Stimulated activated naive CD8-positive, alpha-beta T cell treated with anti-CD3 and anti-CD28 coated beads, Interleukin-15, Interleukin-2, amounts not matched to agents 100 U/mL and 50 U/mL, for 24 hours (primary cell): ENCODE measurements at places on chromosomes 11 and 22.

DNA sequence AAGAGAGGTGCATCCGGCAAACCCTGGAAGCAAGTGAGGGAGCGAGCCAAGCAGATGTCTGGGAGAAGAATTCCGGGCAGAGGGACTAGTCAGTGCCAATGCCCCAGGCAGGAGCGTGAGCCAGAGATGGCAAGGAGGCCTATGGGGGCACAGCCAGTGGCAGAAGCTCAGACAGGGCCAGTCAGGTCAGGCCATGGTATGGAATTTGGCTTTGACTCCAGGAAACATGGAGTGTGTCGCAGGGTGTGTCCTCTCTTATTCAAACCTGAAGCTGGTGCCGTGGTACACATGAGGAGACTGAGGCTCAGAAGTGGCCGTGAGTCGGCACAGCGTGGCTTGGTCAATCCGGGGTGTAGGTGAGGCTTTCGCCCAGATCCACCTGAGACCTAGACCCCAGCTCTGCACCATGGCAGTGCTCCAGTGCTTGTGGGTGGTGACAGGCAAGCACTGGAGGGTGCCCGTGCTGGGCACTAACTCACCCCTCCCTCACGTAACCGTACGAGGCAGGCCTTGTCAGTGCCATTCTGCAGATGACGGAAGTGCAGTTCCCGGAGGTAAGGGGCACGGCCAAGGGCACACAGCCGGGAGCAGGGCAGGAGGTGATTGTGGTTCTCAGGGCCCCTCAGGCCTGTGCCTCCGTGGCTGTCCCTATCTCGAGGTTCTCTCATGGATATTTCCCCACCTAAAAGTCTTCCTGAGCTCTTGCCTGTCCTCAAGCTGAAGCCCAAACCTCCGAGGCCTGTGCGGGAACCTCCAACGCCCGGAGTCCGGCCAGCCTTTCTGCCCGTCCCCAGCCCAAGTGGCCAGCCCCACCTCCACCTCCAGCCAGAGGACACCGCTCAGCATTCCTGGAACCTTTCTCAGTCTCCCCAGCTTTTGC, 10.6 kb upstream of the SPI1 start:
- DNase-seq, result no peak

GRCh38 chr11:119694334-119694733, 34.7 kb downstream of the NECTIN1 start:
- no peak for DNase-seq

- no peak for DNase-seq
Measured at GRCh38 chr22:27517361-27518155, 284.0 kb downstream of the MN1 start.

DNA sequence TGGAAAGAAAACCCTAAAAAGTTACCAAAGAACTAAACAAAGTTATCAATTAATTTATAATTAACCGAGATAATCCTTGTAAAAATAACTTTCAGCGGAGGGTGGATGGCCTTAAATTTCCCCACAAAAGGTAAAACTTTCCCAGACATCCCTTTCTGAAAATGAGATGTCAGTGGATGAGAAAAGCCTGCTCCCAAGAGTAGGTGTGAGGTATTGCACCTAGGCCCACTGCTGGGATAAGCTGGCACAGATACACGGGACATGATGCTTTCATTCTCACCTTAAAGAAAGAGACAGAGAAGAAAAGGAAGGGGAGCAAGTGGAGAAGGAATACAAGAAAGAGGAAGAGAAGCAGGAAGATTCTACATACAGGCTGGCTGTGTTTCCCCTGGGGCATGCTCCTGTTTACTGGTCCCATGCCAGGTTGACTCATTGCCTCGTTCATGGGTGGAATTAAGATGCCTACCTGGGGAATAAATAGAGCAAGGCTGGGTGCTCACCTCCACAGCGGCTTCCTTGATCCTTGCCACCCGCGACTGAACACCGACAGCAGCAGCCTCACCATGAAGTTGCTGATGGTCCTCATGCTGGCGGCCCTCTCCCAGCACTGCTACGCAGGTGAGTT, at the start of gene SCGB2A2:
TSS of gene SCGB2A2 (plus strand) at position 505 of the 625 bp plus-strand sequence. CDS start at position 564, 59 bp downstream.
- no peak for DNase-seq

DNA sequence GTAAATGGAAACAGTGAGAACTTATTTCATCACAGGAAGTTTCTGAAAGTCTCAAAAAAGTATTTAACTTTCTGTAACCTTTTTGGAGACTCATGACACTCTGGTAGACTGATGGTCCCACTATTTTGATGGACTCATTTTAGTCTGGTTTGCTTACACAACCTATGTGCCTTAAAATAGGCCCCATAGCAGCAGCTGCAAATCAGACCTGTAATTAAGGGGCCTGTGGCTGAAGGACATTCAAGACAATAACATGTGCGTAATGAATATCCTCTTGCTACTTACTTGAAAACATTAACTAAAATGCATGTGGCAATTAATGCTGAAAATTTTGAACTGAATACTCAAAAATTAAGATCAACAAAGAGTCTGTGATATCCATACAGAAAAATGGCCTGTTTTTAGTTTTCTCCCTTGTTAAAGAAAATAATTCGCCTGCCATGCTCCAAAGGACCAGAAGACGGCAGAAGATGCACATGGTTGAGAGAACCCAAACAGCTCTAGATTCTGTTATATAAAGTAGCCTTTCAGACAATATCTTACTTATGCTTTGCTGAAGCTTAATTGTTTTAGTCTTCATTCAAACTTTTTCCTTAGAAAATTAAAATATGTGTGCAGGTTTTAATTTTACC, 568.5 kb downstream of the KCNA4 start:
- DNase-seq, result no peak

DNA sequence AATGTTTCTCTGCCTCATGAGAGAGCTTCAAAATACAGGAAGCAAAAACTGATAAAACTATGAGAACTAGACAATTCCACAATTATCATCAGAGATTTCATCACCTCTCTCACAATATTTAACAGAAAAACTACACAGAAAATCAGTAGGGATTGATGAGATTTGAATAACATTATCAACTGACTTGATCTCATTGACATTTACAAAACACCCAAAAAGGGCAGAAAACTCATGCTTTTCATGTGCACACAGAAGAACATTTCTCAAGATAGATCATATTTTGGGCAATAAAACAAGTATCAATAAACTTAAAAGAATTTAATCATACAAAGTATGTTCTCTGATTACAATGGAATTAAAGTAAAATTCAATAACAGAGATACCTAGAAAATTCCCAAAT, 35.6 kb downstream of the BTBD10 start:
- no peak for DNase-seq

DNA sequence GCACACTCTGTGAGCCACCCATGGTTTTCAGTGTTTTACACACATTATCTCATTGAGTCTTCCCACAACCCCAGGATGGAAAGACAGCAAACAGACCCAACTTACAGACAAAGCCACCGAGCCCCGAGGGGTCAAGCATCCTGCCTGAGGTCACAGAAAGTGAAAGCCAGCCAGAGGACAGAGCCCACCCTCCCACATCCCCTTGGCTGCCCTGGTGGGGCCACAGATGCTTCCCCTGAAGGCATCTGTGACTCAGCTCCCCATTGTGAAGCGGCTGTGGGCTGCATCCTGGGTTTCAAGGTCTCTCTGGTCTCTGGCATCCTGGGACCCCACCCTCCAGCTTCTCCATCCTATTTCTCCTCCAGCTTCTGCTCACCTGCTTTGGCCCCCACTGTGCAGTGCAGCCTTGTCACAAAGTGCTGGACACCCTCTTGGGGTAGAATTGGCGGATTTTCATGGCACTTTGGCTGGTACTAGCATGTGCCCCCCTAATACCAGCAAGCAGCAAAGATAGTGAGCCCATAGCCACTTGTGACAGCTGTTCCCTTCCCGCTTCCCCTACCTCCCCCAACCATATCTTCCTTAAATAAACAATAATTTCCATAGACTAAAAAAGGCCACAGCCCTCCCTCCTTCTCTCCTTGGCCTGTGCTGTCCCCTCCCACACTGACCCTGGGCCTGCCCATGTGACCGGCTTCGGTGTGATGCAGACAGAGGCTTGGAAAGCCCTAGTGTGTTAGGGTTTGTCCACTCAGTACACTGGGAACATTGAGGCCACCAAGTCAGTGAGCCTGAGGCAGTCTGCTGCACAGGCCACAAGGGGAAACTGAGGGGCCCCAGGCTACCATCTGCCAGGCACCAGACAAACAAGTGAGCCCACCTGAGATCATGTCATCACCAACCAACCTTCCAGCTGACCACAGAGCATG, 53.9 kb upstream of the SHISAL1 start:
- no peak for DNase-seq

DNA sequence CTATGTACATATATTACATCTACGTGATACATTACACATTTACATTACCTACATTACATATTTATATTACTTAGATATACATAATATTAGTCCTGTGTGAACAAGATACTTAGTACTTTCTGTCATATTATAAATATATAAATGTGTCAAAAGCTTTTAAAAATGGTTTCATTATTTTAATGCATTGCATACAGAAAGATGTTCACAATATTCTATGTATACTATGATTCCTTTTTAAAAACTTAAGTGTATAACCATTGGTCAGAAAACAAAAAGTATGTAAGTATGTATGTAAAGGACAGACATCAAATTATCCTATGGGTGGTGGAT, 647 bp upstream of the ZW10 start:
- no peak for DNase-seq

DNA sequence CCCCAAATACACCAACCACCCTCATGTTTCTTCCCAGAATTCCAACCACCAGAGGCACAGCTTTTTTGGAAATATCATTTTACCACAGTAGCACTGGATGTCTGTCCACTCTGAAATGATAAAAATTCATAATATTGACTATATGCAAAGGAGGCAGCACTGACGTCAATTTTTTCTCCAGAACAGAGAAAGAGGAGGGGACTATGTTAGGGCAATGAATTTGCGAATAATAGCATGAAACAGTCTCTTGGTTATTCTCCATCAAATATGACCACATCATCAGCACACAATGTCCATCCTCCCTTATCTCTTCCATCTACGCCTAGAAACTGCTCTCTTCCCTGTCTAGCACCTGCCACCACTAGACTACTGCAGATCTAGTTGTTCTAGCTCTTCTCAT, 21.3 kb downstream of the TRIM34 start:
- DNase-seq, result no peak

- no peak for DNase-seq
Measured at GRCh38 chr11:2584812-2585565, 114.8 kb downstream of the KCNQ1OT1 start.

DNA sequence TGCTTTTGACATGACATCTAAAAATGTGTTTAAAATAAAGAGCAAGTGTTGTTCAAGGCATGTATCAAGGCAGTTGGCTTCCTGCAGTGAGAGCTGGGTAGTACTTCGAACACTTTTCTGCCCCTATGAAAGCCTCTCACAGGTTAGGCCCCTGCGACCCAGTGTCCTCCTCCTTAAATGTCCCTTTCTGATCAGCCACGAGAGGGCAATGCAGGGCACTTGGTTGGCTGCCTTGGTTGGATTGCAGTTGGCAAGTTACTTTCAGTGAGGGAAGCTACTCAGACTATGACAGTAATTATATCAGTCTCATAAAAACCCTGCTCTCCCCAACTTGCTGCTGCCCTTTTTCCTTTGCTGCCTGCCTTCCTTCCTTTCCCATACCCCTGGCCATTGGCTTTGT, 743.8 kb downstream of the NTM start:
- DNase-seq, result no peak

- no peak for DNase-seq
Measured at GRCh38 chr11:25927411-25927953, 404.4 kb upstream of the ANO3 start.

GRCh38 chr22:43128928-43129424, 14.2 kb downstream of the MCAT start:
- no peak for DNase-seq

DNA sequence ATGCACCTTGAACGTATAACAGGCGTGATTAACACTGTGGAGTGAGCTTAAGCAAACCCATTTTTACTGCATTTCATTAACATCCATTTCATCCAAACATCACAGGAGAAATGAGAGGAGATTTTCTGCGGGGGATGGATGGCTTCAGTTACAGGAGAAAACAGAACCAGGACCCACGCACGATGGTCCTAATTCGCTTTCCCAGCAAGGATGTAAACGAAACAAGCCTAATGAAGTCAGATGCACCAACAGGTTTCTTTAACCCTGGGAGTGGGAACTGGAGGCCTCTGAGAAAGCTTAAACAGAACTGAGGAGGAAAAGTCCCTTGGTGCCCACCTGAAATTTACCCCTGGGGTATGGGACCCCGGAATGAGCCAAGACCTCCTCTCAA, 2.7 kb downstream of the CADM1 start:
- DNase-seq, result no peak

- no peak for DNase-seq
Measured at GRCh38 chr11:86483940-86484794, 109.5 kb downstream of the CCDC81 start.

GRCh38 chr11:74933765-74934164, 15.1 kb downstream of the XRRA1 start:
- DNase-seq, result no peak

DNA sequence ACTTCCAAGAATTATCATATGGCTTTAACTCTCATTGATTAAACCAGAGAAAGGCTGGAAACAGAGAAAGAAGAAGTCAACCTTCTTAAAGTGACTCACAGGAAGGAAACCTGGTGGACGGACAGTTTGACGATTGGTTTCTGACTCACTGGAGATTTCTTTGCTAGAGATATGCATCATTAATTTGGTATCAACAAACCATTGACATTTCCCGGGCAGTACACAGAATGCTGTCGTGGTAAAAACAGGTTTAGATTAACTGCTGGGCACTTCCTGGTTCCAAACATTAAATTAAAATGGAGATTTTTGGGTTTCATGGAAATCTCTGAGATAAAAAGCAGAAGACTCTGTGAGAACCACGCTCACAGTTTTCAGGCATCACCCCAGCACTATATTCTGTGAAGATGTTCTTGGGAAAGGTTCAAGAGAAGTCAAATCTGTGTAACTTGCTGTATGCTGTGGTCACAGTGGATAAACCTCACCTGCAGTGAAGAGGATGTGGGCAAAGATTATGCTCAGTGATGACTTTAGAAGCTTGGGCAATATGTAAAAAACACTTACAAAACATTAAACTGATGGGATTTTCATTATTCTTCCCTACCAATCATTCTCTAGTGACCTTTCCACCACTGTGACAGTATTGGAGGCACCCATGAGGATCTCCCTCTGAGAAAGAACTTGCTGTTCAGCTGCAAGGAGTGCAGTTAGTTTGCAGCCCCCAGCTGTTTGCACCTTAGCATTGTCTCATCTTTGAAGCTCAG, 61.1 kb upstream of the CD44 start:
- DNase-seq, result peak; percentile 37
